ENCODE measurements at places on chromosomes 1 and 21.

- no peak for DNase-seq
Measured at GRCh38 chr1:156378557-156378956, 9.5 kb downstream of the RHBG start.

DNA sequence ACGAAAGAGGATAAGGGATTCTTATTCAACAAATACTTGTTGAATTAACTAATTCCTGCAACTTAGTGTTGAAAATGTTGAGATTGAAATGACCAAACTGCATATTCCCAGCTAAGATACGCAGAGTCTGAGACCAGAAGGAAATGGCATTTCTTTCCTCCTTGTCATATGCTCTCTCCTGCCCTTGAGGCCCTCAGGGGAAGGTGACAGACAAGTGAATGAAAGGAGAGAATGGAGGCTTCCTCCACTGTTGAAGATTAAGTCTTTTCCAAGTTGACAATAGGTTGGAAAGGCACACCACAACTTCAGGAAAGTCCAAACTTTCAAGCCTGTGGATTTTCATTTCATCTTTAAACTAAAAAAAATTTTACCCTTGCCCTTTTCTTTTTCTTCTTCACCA, 3.1 kb upstream of the ZNF697 start:
- DNase-seq = no peak

DNA sequence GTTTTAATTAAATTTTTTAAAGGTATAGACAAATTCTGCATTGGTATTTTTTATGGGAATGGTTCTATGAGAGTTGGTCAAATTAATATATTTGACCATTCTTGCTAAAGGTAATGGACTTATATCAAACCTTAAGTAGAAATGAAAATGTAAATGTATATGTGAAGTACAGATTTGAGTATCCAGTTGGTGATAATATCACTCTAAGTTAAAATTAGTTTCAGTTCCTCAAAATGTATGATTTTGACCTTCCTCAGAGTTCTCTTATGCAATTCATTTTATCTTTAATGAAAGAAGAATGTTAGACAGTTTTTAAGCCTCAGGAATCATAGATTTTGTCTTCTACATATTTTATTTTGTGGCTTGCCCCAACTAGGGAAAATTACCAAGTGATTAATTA, 1291.5 kb upstream of the B3GALT2 start:
- DNase-seq = no peak

DNA sequence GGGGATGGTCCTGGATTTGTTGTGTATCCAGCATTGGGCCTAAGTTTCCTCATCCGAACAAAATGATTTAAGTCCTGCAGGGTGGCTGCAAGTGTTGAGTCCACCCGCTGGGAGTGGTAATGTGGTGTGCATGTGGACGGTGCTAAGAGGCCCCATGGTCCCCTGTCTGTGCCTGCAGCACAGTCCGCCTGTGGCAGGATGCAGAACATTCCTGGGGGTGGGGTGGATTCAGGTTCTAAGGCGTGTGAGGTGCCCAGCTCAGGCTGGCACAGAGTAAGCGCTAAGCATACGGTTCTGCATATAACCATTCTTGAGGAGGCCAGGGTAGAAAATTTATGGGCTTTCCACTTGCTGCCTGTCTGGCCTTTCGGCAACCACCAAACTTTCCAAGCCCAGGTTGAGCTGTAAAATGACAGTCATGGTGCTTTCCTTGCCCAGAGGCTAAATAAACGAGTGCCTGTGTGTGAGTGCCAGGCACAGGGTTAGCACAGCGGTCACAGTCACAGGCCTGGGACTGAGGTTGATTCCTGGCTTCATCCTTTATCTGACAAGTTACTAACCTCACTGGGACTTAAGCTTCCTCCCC, 30.7 kb downstream of the SLC2A1 start:
- DNase-seq = no peak

Data from CD4-positive, alpha-beta T cell treated with Interleukin-17A for 1 hour (primary cell).